PC-9 (cell line): ENCODE measurements at places on chromosomes 5 and 9. TPM values are rescaled to one million over a fixed set of nuclear protein-coding genes. Genes with fewer than 3 reads are reported as not detected.

FER gene
- 17.7 and 20.6 TPM in 2 replicates for total RNA-seq

HEMGN gene
- total RNA-seq = not detected in 2 replicates

NUDT2 gene
- 31.3 and 33.8 TPM in 2 replicates for total RNA-seq

RASGRF2 gene
- 0.10 and 0.48 TPM in 2 replicates for total RNA-seq

TMEM215 gene
- total RNA-seq = not detected in 2 replicates

RNF224 gene
- 3.9 and 4.7 TPM in 2 replicates for total RNA-seq

CTSV gene
- total RNA-seq = 47.3 and 65.2 TPM in 2 replicates
